Fibroblast of the conjunctiva (primary cell): ENCODE measurements at places on chromosomes 2 and 18.

DNA sequence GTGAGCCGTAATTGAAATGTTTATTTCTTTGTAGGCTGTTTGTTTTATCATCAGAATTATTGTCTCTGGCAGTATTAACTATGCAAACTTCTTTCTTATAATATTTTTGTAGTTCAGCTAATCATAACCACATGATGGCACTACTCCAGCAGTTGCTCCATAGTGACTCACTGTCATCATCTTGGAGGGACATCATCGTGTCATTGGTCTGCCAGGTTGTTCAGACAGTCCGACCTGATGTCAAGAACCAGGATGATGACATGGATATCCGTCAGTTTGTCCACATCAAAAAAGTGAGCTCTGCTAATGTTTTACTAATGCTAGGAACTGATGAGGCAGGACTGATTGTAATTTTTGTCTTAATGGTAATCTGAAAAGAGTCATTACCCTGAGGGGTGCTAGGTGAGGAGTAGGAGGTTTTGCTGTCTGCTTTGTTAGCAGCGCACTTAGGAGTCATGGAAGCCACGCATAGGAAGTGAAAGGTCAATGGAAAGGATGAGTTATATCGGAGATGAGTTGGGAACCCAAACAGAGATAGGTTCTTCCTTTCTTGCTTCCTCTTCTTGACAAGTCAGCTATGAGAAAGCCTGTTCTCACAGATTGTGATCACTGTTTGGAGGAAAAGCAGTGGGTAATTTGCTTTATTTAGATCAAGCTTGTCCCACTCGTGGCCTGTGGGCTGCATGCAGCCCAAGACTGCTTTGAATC lies 49.2 kb downstream of the PIKFYVE start:
- peak; percentile 18 for DNase-seq

DNA sequence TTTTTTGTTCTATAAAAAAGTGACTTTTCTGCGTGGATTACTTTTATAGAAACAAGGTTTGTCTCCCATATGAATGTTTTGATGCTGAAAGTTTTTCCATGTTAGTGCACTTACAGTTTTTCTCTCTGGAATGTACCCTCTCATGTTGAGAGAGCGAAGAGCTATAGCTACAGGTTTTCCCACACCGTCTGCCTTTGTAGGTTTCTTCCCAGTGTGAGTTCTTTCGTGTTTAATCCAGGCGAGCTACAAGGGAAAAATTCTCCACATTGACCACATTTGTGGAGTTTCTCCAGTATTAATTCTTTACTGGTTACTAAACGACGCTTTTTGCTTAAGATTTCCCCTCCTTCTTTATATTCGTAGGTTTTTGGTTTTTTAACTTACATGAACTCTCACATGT lies 85.1 kb downstream of the ACSL3 start:
- no peak for DNase-seq

DNA sequence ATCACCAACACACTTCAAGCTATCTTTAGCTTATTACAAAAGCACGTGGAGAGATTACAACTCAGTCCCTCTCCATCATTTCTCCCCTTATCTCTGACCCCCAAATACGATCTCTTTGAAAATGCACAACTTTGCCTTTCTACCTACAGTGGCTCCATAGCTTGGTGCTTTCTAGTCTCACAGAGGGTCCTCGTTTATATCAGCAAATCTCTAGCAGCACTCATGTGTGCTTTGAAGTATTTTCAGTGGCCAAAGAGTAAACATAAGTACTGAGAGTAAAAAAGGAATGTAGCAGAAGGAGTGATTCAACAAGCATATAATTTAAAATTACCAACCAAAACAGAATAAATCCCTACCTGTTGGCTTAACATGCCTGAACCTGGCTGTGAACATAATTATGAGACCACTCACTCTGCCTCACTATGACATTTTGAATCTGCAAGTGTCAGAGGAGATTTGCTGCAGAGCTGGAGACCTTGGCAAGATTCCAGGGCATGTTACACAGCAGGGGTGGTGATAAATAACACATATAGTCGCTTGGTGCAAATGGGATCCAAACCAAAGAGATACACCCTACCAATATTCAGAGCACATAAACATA lies 54.6 kb downstream of the LAMA3 start:
- DNase-seq: no peak

DNA sequence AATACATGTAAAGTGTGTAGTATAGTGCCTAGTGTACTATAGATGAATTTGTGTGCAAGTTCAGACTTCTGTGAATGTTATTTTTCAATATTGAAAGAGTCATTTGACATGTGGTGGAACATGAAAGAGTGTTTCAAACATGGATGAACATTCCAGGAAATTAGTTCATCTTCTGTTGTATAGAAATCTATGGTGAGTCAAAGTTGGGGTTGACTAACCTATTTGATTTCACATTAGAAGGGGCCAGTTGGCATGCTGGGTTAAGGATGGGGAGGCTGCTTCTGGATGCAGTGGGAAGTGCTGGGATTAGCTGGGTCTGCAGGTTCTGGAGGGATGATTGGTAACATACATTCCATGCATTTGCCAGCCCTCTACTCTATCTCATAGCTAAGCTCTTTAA lies 50.6 kb downstream of the LYPD6B start:
- no peak for DNase-seq

GRCh38 chr2:222989431-222989830 lies 62.6 kb upstream of the KCNE4 start:
- no peak for DNase-seq

- DNase-seq: no peak
Observed at GRCh38 chr2:71277147-71277475, 50.2 kb upstream of the PAIP2B start.

DNA sequence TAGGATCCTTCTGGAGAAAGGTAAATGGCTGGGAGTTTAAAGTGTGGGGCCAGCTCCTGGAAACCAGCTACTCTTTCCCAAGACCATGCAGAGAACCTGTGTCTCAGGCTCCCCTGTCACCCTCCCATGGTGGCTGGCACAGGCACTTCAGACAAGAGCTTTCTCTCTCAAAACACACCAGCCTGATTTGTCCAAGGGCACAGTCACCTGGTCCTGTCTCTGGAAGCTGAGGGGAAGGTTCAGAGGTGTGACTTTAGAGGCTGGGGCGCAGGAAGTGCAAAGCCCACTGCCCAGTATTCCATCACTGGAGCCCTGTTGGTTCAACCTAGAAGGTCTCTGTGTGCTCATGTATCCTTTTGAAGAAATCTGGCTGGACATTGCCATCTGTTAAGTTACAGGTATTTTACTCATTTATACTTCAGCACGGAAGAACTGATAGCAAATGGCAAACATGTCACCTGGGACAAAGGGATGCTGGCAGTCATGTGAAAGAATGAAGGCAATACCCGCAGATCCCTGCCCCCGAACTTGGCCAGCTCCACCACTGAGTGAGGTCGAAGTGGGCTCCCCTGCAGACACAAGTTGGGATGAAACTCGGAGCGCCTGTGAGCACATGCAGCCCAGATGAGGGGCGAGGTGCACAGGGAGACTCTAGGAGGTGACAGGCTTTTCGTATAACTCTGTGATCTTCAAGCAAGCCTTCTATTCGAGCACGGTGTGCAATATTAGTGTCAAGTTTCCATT lies 96.9 kb upstream of the MGAT4A start:
- no peak for DNase-seq

GRCh38 chr2:66957677-66958076 lies 439.5 kb upstream of the ETAA1 start:
- DNase-seq: no peak

GRCh38 chr2:2797797-2798196 lies 466.7 kb upstream of the MYT1L start:
- DNase-seq: no peak

GRCh38 chr2:7824211-7824610 lies 857.6 kb upstream of the ID2 start:
- no peak for DNase-seq

DNA sequence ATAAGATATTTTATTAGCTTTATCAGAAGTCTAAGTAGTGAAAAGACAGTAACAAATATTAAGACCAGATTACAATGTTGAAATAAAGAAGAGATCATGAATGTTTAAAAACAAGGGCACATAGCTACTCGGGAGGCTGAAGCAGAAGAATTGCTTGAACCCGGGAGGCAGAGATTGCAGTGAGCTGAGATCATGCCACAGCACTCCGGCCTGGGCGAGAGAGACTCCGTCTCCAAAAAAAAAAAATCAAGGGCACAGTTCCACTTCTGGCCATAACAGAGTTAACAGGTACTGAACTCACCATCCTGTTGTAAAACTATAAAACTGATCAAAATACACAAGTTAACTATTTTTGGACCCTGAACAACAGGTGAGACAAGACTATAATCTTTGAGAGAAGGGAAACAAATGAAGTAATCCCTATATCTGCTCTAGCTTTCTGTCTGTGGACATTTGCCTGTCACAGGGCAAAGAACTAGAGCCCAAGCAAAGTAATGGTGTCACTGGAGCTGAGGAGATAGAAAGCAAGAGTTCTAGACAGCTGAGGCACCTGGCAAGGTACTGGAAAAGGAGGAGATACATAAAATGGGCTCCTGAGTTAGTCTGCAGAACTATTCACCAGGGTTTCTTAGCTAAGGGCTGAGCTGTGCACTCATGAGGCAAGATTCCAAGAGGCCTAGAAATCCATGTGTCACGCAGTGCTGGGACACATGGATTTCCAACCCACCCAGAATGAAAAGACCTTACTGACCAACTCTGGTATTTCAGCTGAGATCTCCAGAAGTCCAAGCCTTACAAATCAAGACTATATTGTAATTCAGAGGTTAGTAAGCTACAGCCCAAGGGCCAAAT lies 15.2 kb downstream of the MMADHC start:
- no peak for DNase-seq
